NCI-H1436 treated with DMSO at 0.1 percent for 48 hours (cell line): ENCODE measurements at places on chromosomes 1 and 21.

DNA sequence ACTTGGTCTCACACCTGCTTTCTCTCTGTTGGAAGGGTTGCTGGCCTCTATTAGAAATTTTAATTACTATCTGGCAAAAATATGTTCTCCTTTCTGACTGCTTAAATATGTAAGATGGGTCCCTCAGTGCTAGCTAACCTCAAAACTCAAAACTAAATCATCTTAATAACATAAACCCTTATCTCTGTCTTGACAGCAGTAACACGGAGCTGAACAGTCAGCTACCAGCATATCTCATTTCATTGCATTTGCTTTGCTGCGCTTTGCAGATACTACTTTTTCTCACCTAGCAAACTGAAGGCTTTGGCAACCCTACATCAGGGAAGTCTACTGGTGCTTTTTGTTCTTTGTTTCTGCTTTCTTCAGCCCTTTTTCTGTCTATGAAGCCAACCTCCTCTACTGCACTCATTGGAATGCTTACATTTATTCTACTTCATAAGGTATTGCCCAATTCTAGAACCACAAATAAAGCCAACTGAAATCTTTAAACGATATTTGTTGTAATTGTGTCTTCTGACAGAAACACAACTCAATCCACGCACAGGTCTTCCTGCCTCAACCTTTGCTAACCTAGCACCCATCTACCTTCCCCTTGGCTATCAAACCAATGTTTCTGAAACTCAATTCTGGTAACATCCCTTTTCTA, 95.6 kb downstream of the RERE start:
- no peak for DNase-seq

- no peak for DNase-seq
Measured at GRCh38 chr1:30084909-30085571, 638.3 kb downstream of the MATN1 start.

DNA sequence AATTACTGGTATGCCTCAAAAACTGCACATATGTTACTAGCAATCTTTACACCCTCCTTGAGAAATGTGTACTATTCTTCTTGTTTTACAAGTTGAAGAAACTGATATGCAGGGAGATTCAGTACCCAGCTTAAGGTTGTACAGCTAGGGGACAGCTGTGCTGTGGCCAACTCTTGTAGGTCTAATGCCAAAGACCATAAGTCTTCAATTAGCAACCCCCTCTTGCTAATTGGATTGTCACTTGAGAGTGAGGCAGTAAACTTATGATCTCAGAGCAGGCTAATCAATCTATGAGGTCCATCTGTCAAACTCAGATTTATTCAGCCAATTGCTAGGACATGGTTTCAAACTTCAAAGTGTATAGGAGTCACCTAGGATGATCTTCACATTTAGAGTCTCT, 492.0 kb upstream of the USP24 start:
- no peak for DNase-seq

- DNase-seq, result no peak
Measured at GRCh38 chr1:8640950-8641349, 176.5 kb downstream of the RERE start.

DNA sequence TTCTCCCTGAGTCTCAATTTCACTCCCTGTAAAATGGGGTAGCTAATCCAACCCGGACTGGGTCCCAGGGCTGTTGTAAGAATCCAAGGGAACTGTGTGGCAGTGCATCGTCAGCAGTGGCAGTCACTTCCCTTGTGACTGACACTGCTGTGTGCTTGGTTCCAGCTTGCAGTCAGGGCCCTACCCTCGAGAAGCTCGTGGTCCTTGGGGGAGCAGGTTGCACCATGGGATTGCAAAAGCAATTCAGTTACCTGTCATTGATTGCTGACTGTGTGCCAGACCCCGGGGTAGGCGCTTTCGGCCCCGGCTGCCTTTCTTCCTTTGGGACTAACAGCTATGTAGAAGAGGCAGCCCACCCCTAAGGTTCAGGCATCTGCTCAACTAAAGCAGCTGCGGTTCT, 2.9 kb downstream of the PTPRF start:
- no peak for DNase-seq

DNA sequence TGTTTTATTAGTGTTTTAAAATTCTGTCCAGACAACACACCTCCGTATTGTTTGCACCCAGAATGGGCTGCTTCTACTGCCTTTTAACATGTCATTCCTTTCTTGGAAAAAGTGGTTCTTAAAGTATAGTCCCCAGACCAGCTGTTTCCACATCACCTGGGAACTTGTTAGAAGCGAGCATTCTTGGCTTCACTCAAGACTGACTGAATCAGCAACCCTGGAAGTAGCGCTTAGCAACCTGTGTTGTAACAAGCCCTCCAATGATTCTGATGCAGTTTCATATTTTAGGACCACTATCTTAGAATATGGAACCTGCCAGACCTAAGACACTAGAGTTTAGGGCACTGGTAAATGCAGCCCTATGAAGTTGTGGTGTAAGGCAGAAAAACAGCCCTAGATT, 6.0 kb upstream of the PPIE start:
- no peak for DNase-seq

DNA sequence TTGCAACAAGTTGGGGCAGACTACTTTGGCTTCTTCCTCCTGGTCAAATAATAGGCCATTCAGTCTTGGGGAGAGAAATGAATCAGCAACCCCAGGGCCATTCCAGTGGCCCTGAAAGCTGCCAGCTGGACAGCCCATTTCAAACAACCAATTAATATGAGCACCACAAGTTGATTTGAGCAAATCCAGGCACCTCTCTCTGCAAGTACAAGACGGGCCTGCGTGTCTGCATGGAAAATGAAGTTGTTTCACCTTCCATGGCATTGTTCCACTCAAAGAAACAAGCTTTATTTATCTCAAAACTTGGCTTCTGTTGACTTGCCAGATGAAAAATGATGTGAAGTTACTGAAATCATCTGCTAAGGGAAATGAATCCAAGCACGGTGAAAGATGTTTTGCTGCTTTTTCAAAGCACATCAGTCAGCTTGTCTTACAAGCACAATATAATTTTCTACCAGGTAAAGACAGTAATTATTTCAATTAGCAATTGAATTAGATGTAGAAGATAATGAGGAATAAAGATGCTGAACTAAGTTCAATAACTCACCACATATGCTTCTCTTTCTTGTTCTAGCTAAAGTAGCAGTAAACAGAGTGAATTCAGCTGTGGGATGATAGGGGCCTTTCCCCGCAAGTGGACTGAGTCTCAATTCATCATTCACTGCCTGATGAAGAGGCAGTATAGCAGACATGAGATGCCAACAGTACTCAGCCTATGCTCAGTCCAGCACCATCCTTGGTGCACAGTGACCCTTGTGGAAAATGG, 95.2 kb upstream of the SSX2IP start:
- no peak for DNase-seq

DNA sequence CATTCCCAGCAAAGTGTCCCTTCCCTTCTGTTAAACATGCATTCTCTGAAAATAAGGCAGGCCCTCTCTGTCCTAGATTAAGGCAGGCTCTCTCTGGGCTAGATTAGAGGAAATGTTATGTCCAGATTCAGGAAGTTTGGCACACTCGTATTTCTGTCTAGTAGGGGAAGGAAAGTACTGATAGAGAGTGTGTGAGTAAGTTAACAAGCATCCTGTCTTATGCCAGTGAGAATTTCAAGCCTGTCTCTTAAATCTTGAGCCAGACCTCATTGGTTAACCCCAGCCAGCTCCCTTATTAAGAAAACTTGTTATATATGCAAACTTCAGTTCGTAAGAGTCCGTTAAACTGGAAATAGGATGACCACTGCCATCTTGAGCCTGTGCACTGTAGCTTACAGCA, 31.6 kb downstream of the IGSF5 start:
- no peak for DNase-seq

DNA sequence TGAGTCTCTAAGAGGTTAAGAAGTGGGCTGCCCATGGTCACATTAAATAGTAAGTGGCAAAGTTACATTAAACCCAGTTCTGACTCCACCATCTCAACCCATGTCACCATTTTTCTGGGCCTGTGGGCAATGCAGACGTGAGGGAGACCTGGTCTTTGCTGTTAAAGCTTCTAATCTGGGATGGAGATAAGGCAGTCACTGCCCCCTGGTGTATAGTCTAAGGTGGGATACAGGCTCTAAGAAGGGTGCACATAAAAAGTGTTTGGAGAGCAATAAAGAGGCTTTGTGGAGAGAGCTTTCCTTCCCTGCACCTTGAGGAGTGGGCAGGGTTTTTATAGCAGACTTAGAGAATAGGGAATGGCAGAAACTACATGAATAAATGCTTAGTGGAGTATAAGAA, 141.3 kb downstream of the ROR1 start:
- DNase-seq, result no peak

DNA sequence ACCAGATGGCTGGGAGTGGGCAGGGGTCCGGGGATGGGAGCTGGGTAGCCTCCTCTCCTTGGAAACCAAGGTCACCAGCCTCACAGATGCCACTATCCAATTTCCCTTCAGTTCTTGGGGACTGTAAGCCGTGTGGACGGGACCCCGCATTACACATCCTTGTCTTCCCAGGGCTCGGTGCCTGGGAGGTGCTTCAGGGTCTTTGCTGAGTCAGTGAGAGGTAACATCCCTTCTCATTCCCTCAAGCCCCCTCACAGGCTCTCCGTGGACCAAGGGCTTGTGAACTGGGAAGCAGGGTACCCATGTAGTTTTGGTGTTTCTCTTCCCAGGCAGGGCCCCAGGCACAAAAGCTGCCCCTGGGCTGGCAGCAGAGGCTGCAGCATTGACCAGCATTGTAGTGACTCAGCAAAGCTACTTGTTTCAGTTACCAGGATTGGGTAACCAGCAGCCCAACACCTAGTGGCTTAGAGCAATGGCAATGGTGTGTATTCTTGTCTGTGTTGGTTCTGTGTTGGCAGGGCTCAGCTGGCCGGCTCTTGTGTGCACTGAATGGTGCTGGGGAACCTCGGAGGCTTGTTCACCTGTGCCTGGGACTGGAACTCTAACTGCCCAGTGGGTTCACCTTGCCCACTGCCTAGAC, 24.6 kb upstream of the PCBP3 start:
- DNase-seq, result no peak

DNA sequence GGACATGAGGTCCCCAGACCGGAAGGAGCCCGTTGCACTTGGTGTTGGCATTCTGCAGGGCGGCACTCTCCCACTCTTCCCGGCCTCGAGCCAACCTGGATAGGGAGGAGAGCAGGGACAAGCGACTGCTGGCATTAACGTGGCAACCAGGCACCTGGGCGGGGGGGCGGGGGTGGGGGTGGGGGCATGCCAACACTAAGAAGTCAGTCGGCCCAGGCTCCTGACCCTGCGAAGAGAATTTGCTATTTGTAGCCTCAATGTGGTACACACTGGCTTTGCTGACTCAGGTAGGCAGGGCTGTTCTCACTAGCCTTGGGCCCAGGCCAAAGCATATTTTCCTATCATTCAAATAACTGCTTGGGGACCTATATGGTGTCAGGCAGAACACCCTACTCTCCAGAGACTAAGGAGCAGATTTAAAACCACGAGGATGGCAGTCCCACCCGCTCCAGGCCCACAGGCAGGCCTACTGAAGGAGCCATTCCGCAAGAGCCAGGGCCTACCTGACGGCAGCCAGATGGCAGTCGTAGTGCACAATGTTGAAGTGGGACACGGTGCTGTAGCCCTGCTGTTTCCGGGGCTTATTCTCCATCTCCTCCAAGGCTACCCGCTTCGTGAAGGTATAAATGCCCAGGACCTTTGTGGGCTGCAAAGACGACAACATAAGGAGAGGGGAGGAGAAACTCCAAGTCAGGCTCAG, 123.7 kb downstream of the UBR4 start:
- DNase-seq, result no peak

DNA sequence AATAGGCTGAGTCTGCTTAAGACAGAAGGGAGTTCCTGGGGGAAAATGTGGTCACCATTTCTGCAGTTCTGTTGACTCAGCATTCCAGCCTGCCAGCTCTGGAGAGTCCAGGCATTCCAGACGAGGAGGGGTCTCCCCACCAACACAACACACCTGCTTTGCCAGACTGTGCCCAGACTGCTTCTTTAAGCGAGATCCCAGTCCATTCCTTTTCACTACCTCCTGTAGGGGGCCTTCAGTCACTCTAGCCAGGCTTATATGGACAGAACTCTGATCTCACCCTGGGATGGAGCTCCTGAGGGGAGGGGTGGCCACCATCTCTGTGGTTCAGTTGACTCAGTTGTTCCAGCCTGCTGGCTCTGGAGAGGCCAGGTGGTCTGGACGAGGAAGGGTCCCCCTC, 48.5 kb downstream of the UBE2U start:
- DNase-seq, result no peak
